ENCODE measurements at places on chromosomes 7 and 10.

- peak; percentile 73 for DNase-seq
These were observed 14.7 kb upstream of the TMEM236 start for GRCh38 chr10:17737027-17737965.

- DNase-seq: no peak
These were observed 4.3 kb upstream of the STX1A start for GRCh38 chr7:73723813-73724212.

DNA sequence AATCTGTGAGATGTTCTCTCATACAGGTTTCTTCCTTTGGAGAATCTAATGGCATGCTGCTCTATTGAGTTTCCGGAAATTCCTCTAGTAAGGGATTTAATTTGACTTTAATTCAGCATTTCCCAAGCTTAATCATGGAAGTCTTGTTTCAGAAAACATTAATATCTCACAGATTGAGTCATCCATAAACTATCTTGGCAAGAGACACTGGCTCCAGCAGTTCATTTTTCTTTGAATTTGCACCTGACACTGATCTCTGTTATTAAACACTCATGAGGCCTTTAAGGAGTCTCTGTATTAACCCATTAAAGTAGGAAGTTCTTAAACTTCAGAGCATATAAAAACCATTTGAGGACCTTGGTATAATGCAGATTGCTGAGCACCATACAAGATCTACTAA, 3.6 kb upstream of the ITGB8 start:
- DNase-seq: no peak

GRCh38 chr10:96996275-96996965, 164.3 kb downstream of the LCOR start:
- no peak for DNase-seq

- no peak for DNase-seq
These were observed 56.2 kb upstream of the LRRTM3 start for GRCh38 chr10:66869635-66870034.

DNA sequence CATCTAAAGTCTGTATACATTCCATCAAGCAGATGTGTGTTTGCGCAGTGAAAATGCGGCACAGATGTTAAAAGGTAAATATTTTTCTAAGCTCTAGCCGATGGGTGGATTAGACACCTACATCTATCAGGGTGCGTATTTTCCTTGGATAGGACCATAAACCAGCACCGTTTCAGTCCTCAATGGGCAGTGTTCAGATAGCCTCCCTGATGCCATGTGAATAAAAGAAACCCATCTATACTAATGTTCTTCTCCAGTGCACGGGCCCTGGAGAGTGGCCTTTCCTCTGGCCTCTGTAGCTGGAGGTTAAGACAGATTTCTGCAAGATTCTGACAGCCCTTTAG, 103.5 kb downstream of the PARP12 start:
- no peak for DNase-seq

Measured in suppressor macrophage treated with lipopolysaccharide for 4 hours (primary cell).